NCI-H2107 (cell line): ENCODE measurements at places on chromosomes 2 and 18.

DNA sequence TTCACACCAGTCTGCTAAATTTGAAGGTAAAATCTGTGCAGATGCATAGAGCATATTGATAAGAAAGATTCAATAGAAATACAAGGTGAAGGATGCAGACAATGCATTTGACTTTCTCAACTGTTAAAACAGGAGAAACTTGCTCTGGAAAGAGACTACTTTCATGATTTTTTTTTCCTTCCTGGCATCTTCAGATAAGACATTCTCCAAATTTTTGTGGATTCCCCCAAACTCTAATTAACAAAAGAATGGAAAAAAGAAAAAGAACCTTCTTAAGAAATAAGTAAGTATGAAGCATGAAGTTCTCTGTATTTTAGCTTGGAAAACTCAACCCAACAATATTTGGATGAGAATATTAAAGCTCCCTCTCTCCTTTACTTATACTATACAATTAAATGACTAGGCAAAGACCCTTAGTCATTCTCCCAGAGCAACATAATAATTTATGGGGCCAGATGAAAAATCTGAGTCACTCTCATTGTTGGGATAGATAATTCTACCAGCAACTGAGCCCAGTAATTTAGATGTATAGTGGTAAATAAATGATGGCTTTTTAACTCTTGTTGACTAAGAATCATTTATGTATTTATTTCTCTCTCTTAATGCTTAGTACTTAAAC, 298.7 kb upstream of the COL3A1 start:
- no peak for DNase-seq

DNA sequence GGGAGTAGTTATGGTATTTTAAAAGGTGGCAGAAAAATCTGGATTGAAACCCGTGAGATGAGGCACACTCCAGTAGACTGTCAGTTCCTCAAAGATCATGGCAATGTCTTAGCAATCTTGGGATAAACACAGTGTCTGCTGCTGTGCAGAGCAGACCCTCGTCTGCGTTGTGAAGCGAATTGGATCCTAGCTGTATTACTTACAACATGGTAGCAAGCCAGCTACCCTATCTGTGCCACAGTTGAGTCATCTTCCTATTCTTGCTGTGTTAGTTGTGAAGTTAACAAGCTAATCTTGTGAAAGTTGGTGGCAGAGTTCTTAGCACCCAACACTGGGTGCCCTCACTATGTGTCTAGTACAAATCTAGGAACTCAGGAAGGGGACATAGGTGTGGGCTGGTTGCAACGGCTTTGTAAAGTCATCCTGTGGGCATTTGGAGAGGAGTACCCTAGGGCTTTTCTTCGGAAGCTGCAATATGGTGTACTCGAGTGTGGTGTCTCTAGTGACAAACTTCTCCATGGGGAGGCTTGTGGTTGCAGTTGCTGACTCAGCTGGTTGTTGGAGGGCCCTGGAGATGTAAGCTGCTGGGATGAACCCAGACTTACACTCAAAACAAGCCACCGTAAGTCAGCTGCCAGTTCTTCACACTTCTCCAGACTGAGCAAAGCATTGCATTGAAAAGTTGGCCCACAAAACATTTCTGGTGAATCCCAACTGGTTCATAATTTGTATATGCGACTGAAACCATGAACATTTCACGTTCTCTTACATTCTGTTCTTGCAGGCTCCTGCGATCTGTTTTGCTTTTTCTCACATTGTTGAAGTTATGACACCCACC, 61.5 kb downstream of the ADCYAP1 start:
- DNase-seq: no peak

GRCh38 chr18:60664736-60665135, 292.2 kb upstream of the MC4R start:
- no peak for DNase-seq

DNA sequence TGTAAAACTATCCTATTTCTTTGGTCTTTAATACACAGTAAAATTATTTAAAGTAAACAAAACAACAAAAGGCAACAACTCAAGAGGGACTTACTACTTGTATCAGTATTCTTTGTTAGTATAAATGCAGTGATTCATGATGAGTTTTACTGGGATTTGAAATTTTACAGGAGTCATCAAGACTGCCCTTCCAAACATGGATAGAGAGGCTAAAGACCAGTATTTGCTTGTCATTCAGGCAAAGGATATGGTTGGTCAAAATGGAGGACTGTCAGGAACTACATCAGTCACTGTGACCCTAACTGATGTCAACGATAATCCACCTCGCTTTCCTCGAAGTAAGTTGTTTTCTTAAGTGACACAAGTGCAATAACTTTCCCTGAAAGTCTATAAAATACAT, 71.1 kb downstream of the CDH7 start:
- DNase-seq: no peak

- no peak for DNase-seq
These were observed 93.0 kb upstream of the FIGN start for GRCh38 chr2:163828771-163829170.

- DNase-seq: no peak
These were observed 19.2 kb downstream of the MIB1 start for GRCh38 chr18:21759836-21760235.

DNA sequence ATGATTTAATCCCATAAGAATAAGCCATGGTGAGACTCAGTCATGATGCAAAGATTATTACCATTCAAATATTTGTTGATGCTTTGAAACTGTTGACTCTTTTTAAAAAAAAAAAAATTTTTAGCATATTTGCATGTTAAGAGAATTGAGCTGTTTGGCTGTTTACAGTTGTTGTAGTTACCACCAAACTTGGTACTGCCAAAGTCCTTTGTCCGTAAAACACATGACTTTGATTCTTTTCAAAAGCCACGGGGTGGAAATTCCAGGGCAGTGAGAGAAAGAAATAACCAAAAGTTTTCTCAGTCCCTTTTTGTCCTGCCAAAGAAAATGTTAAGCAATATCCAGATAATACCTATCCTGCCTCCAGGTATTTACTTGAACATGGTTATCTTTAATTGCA, 474.8 kb downstream of the METTL4 start:
- no peak for DNase-seq

DNA sequence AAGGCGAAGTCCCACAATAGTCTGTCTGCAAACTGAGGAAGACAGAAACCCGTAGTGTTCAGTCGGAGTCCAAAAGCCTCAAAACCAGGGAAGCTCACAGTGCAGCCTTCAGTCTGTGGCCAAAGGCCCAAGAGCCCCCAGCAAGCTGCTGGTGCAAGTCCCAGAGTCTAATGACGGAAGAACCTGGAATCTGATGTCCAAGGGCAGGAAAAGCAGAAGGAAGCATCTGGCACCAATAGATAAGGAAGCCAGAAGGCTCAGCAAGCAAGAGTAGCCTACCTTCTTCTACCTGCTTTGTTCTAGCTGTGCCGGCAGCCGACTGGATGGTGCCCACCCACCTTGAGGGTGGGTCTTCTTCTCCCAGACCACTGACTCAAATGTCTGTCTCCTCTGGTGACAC, 21.8 kb downstream of the CFAP210 start:
- no peak for DNase-seq
